ENCODE measurements at places on chromosomes 5 and 9.

DNA sequence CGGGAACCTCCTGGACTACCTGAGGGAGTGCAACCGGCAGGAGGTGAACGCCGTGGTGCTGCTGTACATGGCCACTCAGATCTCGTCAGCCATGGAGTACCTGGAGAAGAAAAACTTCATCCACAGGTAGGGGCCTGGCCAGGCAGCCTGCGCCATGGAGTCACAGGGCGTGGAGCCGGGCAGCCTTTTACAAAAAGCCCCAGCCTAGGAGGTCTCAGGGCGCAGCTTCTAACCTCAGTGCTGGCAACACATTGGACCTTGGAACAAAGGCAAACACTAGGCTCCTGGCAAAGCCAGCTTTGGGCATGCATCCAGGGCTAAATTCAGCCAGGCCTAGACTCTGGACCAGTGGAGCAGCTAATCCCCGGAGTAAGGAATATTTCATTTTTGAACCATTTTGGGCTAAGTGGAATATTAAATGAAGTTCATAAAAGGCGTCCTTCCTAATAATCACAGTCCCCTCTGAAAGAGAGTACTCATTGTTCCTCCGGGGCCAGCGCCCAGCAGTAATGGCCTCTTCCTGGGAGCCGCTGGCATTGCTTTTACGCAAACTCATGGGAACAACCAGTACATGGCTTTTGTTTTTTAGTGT is 23.6 kb downstream of the QRFP start:
- DNase-seq: no peak

DNA sequence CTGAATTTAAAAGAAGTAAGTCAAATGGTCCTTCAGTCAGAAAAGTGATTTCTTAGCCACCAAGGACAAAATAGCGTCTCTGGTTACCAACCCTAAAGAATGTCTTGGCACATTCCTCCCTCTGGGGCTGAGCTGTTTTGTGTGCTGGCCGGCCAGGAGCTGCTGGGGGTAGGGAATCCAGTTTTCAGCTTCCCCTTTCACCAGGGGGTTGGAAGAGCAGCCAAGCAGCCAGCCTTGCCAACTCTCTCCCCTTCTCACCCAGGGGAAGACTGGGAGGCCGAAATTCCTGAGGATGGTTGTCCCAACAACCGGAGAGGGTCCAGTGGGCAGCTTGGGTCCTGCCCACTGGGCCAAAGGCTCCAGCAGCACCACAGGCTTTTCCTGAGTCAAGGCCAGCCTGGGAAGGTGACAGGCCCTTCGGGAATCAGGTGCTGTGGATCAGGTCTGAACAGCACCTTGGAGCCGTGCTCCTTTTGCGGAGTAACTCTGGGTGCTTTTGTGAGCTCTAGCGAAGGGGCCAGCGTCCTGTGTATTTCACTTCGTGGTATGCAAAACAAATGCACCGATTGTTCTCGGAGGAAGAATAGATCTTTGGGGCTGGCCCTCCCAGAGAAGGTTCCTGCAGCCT is 4.2 kb downstream of the WWC1 start:
- DNase-seq: peak; percentile 83

- no peak for DNase-seq
Measured at GRCh38 chr9:123234853-123235252, 33.5 kb downstream of the STRBP start.

DNA sequence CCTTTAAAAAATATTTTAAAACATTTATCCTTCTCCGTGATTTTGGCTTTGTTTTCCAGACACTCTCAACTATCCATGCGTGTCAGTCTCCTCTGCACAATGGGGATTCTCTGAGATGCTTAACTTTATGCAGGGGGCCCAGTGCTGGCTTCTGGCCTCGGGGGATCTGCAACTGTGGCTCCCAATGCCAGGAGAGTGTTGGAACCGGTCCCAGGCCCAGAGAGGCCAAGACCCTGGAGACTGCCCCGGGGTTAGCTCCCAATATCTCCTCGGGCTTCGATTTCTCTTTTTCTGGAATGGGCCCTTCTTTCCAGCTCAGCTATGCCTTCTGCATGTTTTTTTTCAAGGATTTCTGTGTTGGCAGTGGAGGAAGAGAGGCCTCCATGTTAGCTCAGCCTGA is 20.1 kb upstream of the SARDH start:
- no peak for DNase-seq

GRCh38 chr5:16064135-16064893 is 115.3 kb downstream of the MARCHF11 start:
- DNase-seq: no peak

GRCh38 chr9:89491694-89492093 is 6.2 kb downstream of the SEMA4D start:
- DNase-seq: no peak

DNA sequence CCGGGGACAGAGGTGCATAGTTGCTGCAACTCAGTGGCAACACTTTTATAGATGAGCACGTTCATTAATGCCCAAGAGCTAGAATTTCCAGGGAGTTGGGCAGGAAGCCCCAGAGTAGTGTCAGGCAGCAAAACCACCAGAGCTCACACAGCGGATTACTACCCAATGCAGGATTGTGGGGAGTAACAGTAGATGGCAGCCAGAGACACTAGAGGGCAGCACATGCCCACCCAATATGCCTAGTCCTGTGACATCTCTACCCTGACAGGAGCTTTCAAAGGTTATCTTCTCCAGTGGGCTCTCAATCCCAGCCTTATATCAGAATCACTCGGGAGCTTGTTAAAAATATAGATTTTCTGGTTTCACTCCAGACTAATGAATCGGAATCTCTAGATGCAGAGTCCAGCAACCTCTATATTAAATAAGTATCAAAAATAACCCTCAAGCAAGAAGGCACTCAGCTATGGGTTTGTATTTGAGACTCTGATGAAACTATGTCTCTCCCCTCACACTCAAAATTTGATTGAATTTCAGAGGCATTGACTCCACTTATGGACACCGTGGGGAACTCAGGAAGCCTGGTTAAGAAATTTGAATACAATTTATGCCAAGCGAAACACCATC is 58.4 kb upstream of the PHF24 start:
- DNase-seq: peak; percentile 18

DNA sequence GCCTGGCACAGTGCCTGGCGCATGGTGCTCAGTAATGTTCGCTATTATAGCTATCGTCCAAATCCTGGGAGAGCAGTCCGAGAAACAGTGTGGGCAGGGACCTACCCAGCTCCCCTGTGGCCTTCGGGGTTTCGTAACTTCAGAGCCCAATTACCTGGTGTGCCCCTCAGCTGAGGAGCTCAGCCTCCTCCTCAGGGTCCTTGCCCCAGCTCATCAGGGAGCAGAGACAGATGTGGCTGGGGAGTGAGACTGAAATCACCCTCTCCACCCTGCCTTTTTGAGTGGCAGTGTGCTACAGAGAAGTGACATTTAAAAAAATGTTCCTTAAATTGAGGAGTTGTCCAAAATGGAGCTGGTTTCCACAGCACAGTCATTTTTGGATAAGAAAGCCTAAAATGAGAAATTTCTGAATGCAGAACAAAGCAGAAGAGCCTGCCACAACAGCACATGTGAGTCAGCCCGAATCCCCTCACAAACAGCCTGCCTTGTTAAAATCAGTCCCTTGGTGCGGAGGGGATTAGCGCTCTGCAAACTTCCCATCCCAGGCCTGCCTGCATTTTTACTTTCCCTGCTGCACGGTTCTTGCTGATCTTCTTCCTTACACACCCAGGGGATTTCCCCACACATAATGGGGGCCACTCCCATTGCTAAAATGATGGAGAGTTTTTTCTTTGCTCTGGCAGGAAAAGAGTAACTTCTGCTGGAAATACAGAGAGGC is 78.1 kb upstream of the PITX1 start:
- DNase-seq: no peak
